Natural killer cell treated with Interleukin-12 subunit alpha and Interleukin-12 subunit beta and Interleukin-15 and Interleukin-18, amount 100 ng/mL, for 72 hours (primary cell): ENCODE measurements at places on chromosomes 1 and 21. TPM values are rescaled to one million over a fixed set of nuclear protein-coding genes. Genes with fewer than 3 reads are reported as not detected.

Gene TIAM1
- total RNA-seq, result 125 TPM

Gene TP73
- 5.7 TPM for total RNA-seq

Gene CD1D
- total RNA-seq, result not detected

Gene NBPF6
- total RNA-seq, result 0.52 TPM

Gene CD247
- total RNA-seq, result 169 TPM

Gene COA7
- total RNA-seq, result 39.9 TPM

Gene FTCD
- not detected for total RNA-seq

- H3K4me1 ChIP-seq, result no peaks in the 10 kb centered on the region
- no peak for DNase-seq
- H3K27ac ChIP-seq, result no peak overlapping the region
- H3K4me3 ChIP-seq, result no peak overlapping the region
These were observed 105.6 kb downstream of the PTPRU start for GRCh38 chr1:29341936-29342335.

- DNase-seq, result no peak
- peaks cover 75% of the 10 kb centered on the region for H3K4me1 ChIP-seq
- peaks cover 18% of the 10 kb centered on the region for H3K36me3 ChIP-seq
These were observed 54.7 kb downstream of the MRPS6 start for GRCh38 chr21:34128124-34128523.

- peak overlapping the region; percentile 79 for H3K27ac ChIP-seq
- peak overlapping the region; percentile 73 for H3K4me3 ChIP-seq
- DNase-seq, result no peak
- H3K4me1 ChIP-seq, result peaks cover 22% of the 10 kb centered on the region
- no peaks in the 10 kb centered on the region for H3K27me3 ChIP-seq
These were observed 65.2 kb downstream of the SIK1 start for GRCh38 chr21:43361493-43362296.

- H3K36me3 ChIP-seq, result no peaks in the 10 kb centered on the region
- H3K27ac ChIP-seq, result no peak overlapping the region
- no peaks in the 10 kb centered on the region for H3K27me3 ChIP-seq
- no peak for DNase-seq
These were observed 18.4 kb upstream of the PLEKHG5 start for GRCh38 chr1:6509919-6510291.

- DNase-seq, result no peak
- H3K27me3 ChIP-seq, result no peaks in the 10 kb centered on the region
- H3K4me3 ChIP-seq, result no peak overlapping the region
- no peak overlapping the region for H3K27ac ChIP-seq
- no peaks in the 10 kb centered on the region for H3K4me1 ChIP-seq
These were observed 282.9 kb downstream of the SEC16B start for GRCh38 chr1:177686933-177687332.

DNA sequence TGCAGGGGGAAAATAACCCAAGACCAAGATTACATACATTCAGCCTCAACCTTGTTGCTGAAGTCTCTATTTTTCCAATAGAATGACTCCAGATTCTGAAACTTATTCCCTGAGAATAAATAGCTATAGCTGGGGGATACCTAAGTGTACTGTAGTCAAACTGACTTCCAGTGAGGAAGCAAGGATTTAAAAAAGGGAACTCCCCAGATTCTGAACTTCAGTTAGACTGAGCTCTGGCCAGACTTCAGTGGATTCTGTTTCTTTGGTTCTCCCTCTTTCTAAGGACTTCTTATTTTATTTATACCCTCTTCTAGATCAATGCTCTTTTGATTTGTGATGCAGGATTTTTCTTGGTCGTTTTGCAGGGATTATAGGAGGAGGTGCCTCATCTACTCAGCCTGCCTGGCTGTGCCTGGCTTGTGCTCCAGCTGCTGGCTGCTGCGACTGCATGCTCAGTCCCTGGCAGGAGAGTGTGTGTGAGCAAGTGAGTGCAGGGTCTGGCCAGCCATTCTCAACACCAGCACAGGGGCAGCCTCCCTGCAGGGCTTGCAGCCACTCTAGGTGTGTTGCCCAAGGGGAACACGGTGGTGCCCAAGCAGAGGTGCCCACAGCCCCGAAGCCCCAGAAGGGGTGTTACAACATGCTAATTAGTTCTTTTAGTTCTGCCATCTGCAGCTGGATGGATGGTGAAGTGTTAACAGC, 43.0 kb downstream of the SPATA17 start:
- H3K27me3 ChIP-seq, result no peaks in the 10 kb centered on the region
- no peak for DNase-seq
- no peaks in the 10 kb centered on the region for H3K36me3 ChIP-seq
- H3K27ac ChIP-seq, result no peak overlapping the region
- no peaks in the 10 kb centered on the region for H3K4me1 ChIP-seq
- H3K4me3 ChIP-seq, result no peak overlapping the region

DNA sequence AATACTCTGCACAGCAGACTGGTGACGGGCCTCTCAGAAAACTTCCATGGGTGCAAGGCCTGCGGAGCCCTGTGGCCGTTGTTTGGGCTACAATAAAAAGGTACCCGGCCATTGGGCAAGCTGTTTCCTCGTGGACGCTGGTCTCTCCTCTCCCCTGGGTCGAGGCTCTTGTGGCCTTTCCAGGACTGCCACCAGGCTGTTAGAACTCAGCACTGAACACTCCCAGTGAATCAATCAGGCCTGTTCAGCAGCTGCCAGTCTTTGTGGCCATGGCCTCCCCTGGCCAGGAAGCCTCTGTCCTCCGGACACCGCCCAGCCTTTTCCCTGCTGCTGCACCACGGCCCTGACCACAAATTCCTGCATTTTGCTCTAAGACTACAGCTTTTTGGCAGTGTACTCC, 33.0 kb upstream of the ACTRT2 start:
- H3K4me3 ChIP-seq, result no peak overlapping the region
- DNase-seq, result peak; percentile 18
- H3K27me3 ChIP-seq, result peaks cover 7% of the 10 kb centered on the region
- H3K4me1 ChIP-seq, result no peaks in the 10 kb centered on the region

- DNase-seq, result no peak
- no peak overlapping the region for H3K27ac ChIP-seq
- no peak overlapping the region for H3K4me3 ChIP-seq
- H3K4me1 ChIP-seq, result no peaks in the 10 kb centered on the region
- H3K36me3 ChIP-seq, result no peaks in the 10 kb centered on the region
These were observed 101.2 kb upstream of the CYYR1 start for GRCh38 chr21:26674323-26674722.

DNA sequence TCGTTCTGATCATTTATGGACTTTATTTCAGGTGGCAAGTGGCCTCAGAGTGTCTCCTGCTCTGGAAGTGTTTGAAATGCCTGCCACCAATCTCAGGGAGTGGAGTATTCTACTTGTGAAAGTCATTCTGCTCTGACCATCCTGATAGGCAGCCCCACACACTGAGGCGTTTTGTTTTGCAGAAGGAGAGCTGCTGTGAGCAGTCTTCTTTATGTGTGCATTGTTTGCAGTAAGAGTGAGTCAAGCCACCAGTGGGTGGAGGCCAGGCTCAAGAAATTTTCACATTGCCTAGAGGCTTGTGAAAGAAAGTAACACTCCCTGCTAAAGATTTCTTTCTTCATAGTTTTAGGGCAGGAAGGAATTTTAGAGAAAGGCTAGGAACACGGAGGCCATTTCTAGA, 204.4 kb downstream of the SLC35F3 start:
- no peaks in the 10 kb centered on the region for H3K4me1 ChIP-seq
- no peaks in the 10 kb centered on the region for H3K36me3 ChIP-seq
- peaks cover 18% of the 10 kb centered on the region for H3K27me3 ChIP-seq
- no peak overlapping the region for H3K27ac ChIP-seq
- no peak for DNase-seq

DNA sequence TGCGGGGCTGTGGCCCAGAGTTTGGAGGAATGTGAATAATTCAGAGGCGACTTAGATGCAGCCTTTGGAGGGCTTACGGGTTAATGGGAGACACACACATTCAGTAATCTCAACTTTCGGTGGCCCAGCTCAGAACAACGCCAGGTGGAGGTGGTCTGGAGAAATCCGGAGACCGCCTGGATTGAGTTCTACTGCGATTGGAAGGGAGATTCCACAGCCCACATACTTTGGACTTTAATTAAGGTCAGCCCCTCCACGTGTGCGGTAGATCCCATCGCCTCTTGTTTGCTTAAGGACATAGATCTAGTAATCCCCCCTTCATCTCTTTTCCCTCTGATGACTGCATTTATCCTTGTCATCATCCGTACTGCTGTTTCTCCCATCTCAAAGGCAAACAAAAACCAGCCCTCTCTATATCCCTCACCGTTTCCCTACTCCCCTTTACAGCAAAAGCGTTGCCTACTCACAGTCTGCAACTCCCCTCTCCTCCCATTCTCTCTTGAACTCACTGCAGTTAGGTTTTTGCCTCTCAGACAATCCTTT, 720 bp upstream of the BSDC1 start:
- DNase-seq, result no peak
- peaks cover 3% of the 10 kb centered on the region for H3K27me3 ChIP-seq
- H3K36me3 ChIP-seq, result no peaks in the 10 kb centered on the region
- peaks cover 20% of the 10 kb centered on the region for H3K4me1 ChIP-seq
- H3K27ac ChIP-seq, result peak overlapping the region; percentile 83

GRCh38 chr1:7454052-7454815, 316.9 kb upstream of the VAMP3 start:
- no peak overlapping the region for H3K4me3 ChIP-seq
- no peaks in the 10 kb centered on the region for H3K4me1 ChIP-seq
- no peak for DNase-seq
- no peaks in the 10 kb centered on the region for H3K36me3 ChIP-seq
- no peak overlapping the region for H3K27ac ChIP-seq

- no peaks in the 10 kb centered on the region for H3K27me3 ChIP-seq
- DNase-seq, result no peak
- no peaks in the 10 kb centered on the region for H3K36me3 ChIP-seq
- H3K4me1 ChIP-seq, result no peaks in the 10 kb centered on the region
These were observed 497.1 kb upstream of the PLXNA2 start for GRCh38 chr1:208741296-208741695.

- H3K27ac ChIP-seq, result no peak overlapping the region
- DNase-seq, result no peak
- no peaks in the 10 kb centered on the region for H3K36me3 ChIP-seq
- no peak overlapping the region for H3K4me3 ChIP-seq
- no peaks in the 10 kb centered on the region for H3K4me1 ChIP-seq
These were observed 286.9 kb downstream of the KIF26B start for GRCh38 chr1:245441689-245442088.

DNA sequence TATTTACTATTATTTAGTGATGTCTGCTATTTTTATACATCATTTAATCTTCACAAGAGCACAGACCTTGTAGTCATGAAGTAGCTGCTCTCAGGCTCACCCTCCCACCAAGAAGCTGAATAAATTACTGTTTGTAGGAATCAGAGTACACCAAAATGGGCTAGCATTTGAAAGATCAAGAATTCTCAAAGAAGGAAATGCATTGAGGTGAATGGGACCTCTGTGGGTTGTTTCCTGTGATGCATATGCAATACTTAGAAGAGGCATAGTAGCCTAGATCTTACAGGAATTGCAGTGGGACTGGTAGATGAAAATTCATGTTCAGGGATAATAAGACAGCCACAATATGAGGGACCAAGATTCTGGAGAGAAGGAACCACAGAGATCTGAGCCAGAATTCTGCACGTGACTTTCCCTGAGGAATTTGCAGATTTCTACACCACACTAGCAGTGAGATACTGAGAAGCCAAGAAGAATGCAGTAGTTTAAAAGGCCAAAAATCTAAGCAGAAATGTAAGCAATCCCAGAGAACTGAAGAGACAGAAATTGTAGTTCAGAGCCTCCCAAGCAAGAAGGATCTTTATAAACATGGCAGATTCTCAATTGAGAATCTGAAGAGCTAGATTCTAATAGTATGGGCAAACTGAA, 307.0 kb downstream of the ST6GALNAC3 start:
- no peaks in the 10 kb centered on the region for H3K27me3 ChIP-seq
- no peaks in the 10 kb centered on the region for H3K4me1 ChIP-seq
- no peak for DNase-seq
- no peak overlapping the region for H3K27ac ChIP-seq
- no peak overlapping the region for H3K4me3 ChIP-seq
